HS-5 (cell line): ENCODE measurements at places on chromosomes 5 and 9.
A peak's percentile ranks its signal among the peaks of the same experiment; 100 is the strongest.

DNA sequence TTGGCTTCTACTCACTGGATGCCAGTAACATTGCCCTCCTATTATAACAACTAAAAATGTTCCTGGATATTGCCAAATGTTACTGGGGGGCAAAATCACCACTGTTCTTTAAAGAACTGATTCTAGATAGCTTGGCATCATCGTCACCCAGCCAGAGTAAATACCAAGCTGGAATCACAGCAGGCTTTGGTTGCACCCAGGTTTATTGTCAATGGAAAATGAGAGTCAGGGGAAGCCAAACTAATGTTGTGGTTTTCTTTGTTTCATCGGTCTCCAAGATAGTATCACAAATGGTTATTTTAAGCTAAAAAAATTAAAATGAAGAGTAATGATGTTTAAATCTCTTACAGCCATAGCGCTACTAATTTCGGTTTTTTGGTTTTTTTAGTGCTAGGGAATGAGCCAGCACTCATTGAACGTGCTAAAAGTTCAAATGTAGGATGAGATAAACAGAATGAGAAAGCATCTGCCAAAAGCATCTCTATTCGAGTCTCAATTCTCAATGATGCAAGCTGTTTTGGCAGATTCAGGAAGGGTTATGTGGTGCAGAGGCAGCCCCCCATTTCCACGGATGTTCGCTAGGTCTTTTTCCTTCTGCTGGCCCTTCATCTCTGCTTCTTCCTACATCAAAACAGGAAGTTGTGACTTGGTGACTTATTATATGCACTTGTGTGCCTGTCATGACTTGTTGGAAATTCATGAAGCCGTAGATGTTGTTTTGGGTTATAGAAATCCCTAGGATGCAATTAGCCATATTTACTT, 558.0 kb downstream of the EBF1 start:
- no peak for DNase-seq

- DNase-seq: no peak
These were observed 77.8 kb downstream of the GCNT4 start for GRCh38 chr5:74974451-74975091.

DNA sequence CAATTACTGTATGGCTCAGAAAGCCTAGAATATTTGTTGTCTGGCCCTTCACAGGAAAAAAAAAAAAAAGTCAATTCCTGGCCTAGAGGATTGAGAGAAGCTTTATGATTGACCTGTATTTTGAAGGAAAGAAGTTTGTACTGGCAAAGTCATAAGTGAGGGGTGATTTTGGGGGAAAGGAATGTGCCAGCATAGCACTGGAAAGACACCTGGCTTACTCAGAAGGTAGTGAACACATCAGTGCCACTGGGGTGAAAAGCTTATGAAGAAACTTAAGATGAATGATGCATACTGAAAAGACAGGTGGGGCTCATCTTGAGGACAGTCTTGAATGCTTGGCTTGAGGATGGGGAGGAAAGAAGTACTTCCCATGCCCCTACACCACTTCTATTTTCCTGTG, 127.9 kb upstream of the RASA1 start:
- DNase-seq: no peak

GRCh38 chr9:92328225-92328624, 2.5 kb downstream of the CENPP start:
- peak; percentile 11 for DNase-seq

DNA sequence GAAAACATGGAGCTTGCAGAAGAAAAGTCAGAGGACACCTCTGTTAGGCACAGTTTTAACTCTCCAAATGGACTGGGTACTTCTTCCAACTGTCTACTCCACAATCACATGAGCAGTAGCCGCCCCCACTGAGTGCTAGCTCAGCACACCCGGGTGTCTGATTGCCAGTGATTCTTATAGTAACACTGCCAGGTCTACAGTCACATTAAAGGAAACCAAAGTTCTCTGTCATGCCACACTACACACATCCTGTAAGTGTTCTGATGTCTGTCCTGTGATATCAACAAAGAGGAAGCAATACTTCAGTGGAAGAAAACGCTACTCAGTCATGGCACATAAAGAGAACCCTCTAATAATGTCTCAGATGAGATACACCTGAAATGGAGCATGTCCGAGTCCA, at the start of gene HAVCR2:
HAVCR2 (minus strand) TSS at position 69 of the 400 bp plus-strand sequence; CDS start at position 8, 61 bp downstream.
- no peak for DNase-seq

GRCh38 chr9:72807765-72808445, 144.9 kb downstream of the ALDH1A1 start:
- no peak for DNase-seq

GRCh38 chr9:111926421-111926875, 29.8 kb downstream of the UGCG start:
- no peak for DNase-seq

DNA sequence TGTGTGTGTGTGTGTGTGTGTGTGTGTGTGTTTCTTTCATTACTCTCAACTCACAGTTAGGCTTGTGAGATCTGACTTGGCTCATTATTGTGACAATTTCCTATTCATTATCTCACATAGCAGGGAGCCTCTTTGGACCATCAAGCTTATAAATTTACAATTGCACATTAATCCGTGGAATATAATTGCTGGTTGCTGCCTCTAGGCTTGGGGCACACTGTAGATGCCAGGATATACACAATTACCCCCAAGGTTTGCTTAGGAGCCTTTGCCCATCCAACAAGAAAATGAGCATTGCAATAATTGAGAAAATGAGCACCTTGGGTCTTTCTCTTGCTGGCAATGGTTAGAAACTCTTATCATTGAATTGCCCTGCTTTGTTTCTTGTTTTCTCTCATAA, 161.6 kb upstream of the DMRTA1 start:
- DNase-seq: no peak

GRCh38 chr9:123998970-123999621, 12.5 kb upstream of the LHX2 start:
- DNase-seq: no peak

DNA sequence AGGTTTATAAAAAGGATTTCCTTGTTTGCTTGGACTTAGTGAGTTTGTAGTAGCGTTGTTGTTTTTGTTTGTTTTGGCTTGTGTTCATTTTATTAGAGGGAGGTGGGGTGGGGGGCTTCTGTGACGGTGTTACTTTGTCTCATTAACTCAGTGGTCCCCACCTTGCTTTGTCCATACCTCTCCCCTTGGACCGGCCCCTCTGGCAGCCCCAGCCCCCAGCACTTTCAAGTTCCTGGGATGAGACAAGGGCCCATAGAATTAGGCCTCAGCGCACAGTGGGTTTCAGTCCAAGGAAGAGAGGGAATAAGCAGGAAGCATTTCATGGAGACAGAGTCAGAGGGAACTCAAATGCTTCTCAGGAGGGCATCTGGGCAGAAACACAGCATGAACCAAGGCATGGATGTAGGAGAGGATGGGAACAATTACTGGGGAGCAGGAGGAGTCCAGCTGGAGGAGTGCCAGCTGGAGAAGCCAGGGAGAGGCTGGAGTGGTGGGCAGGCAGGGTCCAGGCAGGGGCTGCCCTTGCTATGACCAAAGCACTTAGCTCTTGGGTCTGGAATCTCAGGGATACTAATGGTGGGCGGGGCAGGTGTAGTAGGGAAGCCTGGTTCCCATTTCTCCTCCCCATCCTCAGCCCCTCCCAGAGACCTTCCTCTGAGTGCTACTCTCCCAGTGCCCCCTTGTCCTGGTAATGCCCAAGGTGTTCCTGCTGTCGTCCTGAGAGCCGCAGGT, 23.5 kb upstream of the ENHO start:
- DNase-seq: no peak

DNA sequence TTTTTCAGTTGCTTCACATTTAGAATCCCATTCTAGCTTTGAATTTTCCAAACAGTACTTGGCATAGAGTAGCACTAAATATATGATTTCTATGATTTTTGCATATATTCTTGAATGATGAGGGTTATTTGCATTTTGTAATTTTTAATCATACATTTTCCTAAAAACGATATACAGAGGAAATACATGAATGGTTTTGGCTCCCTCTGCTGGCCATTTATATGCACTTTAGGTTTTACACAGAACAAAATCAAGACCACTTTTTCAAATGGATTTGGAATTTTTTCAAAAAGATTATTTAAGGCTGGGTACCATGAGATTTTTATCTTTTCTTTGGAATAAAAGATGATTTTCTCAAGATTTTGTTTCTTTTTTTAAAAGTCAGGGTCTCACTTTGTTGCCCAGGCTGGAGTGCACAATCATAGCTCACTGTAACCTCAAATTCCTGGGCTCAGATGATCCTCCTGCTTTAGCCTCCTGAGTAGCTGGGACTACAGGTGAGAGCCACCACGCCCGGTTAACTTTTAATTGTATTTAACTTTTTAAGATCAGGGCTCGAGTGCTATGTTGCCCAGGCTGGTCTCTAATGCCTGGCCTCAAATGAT, 16.7 kb upstream of the COMMD10 start:
- DNase-seq: peak; percentile 35

DNA sequence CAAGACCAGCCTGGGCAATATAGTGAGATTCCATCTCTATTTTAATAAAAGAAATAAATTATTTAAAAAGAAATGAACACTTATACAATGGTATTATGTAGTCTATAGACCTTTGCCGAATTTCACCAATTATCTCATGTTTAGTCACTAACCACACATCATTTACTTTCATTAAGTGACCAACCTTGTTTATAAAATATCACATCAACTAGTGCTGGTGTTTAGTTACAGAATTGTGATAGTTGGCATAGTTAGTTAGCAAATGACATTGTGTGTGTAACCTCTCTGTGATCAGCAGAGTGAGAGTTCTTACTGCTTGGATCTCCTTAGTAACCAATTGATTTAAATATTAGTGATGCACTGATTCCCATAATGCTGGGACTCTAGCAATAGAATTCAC, 71.8 kb downstream of the PRR16 start:
- no peak for DNase-seq

DNA sequence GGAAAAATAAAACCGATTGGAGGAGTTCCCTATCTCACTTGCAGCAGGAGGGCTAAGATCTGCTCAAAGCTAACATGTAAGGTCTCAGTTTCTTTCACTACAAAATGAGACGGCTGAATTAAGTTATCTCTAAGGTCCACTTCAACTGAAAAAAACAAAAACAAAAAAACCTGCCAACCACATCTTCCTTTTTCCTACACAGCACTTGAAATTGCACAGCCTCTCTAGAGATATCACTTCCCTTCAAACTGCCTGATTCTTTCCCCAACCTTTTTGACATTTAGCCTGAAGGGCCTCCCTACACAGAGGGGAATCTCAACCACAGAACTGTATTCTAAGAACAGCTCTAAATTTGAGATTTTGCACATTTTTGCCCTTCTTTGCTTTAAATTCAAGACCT, 227.9 kb upstream of the TARS1 start:
- no peak for DNase-seq

GRCh38 chr5:148491015-148491792, 107.4 kb downstream of the FBXO38 start:
- no peak for DNase-seq

- DNase-seq: no peak
These were observed 58.3 kb downstream of the PIK3R1 start for GRCh38 chr5:68273717-68274409.

GRCh38 chr5:139454568-139455290, 7.8 kb downstream of the ECSCR start:
- DNase-seq: no peak

DNA sequence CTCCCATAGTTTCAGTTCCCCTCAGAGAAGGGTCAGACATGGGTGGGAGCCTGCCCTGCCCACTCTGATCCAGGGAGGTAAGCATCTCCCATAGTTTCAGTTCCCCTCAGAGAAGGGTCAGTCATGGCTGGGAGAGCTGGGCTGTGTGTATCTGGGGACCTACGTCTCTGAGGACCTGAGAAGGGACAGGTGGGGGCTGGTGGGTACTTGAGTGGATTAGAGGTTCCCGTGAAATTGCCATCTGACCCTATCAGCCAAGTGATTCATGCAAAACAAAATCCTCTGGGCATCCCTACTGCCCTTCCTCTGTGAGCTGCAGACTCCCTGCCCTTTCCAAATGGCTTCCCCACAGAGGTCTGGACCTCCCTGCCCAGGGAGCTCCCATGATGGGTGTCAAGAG, 3.9 kb downstream of the ENHO start:
- DNase-seq: no peak

DNA sequence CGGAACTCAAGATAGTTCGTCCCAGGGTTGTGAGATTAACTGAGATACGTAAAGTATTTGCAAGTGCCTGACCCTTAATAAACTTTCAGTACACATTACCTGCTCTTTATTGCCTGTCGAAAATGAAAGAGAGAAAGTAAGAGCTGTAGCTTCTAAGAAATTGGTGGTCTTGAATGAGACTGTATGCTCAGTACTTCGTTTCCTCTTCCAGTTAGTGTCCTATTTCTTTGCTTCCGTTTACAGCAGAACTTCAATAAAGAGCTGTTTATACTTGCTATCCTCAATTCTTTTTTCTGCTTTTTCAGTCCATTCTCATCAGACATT, 534 bp downstream of the SRFBP1 start:
- no peak for DNase-seq

DNA sequence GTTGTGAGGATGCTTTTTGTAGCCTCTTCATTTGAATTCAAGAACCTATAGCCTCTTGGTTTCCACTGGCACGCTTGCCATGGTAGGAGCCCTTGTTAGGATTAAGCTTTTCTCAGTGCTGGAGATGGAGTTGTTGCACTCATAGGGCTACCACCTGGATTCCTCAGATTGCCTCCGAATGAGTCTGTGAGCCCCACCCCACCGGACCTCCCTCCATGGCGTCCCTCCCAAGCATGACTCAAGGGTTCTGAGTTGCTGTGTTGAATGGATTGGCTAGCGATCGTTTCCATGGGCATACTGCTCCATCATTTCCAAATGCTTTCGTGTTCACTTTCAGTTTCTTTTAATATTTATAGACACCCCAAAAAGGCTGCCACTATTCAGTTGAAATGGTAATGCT, 69.9 kb downstream of the DAPK1 start:
- peak; percentile 16 for DNase-seq

GRCh38 chr5:41883243-41883642, 13.0 kb upstream of the OXCT1 start:
- no peak for DNase-seq

- DNase-seq: no peak
These were observed 176.6 kb upstream of the MSX2 start for GRCh38 chr5:174547814-174548213.

DNA sequence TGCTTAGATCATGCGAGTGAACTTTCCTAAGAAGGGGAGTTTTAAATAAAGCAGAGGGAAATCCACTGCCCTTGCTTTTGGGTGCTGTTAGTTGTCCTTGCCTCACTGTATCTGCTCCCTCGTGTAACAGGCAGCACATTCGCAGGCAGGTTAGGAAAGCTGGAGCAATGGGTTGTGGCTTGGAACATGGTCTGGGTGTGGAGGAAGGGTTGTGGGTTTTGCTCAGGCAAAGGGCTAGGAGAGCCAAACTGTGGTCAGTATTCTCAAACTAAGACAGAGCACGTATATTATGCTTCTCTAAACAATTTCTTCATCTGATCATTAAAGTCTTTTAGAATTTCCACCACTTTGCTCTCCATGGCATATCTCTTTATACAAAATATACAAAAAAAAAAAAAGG, 135.7 kb downstream of the FANCC start:
- DNase-seq: no peak

GRCh38 chr9:33185858-33186257, 18.7 kb upstream of the B4GALT1 start:
- no peak for DNase-seq

DNA sequence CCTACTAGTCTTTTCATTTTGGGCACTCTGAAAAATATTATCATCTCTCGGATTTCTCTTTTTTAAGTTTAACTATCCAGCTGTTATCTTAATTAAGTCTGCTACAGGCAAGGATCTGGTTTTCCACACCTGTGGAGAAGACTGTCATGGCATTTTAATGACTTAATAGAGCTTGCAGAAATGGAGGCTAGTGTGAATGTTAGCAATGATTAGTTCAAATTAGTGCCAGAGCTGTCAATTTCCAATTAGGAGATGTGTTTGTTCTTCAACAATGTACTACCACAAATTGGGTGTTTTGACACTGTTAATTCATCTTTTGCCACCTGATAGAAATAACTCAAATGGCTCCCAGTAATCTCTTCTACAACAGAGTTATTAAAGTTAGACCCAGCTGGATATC, 2023.0 kb upstream of the CDH9 start:
- no peak for DNase-seq
